ENCODE measurements at places on chromosomes 1 and 21.

GRCh38 chr21:45091550-45092322, 17.4 kb downstream of the ADARB1 start:
- DNase-seq, result no peak

DNA sequence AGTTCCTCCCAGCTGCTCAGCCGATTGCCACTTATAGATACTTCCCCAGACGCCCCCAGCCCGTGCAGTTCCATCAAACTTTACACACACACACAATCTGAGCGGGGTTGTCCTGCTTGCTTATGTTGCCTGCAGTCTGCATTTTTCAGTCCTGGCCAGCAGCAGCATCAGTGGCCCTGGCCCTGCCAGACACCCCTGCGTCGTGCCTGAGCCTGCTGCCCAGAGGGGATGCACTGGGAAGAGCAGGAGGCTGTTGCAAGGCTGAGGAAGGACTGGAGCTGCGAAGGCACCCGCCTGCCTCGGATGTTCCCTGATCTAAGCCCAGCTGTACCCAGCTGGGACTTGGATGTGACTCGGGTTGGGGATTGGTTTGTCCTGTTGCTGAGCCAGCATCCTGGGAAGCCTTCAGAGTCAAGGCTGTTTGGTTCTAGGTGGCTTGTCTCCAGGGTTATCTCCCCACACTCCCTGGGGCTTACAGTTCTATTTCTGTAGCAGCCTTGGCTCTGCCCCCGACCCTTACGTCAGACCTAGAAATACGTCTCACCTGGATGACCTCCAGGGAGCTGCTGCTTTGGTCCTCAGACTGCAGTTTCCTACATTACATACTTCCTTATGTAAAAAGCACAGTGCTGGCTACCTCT, 42.3 kb downstream of the MAN1C1 start:
- no peak for DNase-seq

- DNase-seq, result no peak
These were observed 63.3 kb downstream of the TNR start for GRCh38 chr1:175679981-175680652.

GRCh38 chr1:38784452-38785284, 74.9 kb downstream of the RRAGC start:
- DNase-seq, result no peak

DNA sequence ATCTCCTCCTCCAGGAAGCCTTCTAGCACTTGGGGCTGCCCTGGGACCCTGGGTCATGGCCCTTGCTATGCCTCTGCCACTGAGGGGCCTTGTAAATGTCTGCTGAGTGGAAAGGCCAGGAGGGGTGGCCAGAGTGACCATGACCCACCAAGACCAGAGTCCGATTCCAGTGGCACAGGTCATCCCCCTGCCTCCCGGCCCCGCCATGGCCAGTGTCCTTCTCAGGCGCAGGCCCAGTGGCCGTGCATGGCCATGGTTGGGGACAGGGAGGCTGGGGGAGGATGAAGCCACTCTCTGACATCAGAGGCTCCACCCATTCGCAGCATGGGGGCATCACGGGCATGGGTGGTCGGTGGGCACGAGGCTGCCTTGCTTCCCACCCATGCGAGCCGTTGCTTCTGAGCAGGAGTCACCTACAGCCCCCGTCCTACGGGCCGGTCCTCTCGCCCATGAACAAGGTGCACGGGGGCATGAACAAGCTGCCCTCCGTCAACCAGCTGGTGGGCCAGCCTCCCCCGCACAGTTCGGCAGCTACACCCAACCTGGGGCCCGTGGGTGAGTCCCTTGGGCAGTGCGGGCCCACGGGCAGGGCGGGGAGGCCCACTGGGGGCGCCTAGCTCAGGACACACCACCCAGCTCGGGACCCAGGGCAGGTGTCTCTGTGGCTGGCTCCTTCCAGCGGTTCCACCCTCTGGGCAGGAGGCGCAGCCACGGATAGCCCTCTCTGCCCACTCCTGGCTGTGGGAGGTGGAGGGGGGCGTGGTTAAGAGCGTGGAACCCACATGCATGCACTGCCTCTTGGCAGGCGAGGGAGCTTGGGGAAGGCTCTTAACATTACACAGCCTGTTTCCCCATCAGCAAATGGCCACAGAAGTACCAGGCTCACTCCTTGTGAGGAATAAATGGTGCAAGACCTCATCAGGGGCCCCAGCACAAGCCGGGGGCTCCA, 22.4 kb upstream of the CCDC27 start:
- no peak for DNase-seq

GRCh38 chr1:210321552-210321951, 7.2 kb upstream of the HHAT start:
- DNase-seq, result no peak

DNA sequence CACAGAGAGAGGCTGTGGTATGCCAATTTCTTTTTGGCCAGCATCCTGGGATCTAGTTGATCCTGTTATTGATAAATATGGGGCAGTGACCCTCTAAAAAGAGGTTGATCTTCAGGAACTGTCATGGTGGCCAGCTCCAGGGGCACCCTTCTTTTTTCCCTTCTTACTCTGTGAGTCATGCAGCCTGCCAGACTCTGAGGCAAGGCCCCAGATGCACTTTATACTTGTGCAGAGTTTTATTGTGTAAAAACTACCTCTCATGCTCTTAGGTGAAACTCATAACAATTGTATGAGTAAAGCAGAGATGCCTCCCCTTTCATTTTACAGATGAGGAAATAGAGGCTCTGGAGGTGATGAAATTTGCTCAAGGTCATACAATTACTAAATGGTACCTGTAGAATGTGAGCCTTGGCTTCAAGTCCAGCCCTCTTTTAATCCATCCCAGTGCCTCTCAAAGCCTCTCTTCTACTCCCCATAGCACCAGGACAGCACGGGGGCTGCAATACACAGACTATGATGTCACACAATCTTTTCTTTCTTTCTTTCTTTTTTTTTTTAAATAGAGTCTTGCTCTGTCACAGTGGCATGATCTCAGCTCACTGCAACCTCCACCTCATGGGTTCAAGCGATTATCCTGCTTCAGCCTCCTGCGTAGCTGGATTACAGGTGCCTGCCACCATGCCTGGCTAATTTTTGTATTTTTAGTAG, 387.8 kb downstream of the KCNH1 start:
- DNase-seq, result no peak

DNA sequence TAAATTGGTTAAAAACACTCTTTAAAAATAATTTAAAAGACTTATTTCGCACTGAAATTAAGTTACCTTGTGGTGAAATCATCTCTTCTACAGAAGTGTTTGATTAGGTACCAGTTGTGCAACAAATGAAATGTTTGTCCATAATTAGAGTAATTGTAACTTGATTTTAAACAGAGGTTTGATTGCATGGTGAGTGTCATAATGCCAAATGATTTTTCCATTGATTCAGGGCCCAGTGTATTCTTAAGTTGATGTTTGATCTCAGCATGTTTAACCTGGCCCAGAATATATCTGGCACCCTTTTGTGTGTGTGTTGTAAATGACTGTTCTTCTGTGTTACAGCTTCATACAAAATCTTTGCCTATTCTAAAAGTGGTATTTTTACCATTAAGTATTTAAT, 28.5 kb downstream of the LRRC8B start:
- DNase-seq, result no peak

DNA sequence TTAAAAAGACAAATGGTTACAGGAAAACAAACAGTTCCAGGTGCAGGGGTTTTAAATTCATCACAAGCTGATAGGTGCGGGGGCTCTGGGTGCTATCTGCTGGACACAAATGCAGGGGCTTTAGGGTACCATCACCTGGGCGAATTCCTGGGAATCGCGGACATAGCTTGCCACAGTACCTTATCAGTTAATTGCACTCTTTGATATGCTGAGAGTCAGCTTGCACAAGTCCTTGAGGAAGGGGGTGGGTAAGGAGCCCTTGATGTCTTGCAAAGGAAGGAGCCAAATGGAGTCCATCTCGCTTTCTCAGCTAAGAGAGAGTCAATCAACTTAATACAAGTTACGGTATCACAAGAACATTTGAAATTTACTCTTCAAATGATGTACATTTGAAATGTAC, 25.4 kb upstream of the TMEM54 start:
- DNase-seq, result no peak

DNA sequence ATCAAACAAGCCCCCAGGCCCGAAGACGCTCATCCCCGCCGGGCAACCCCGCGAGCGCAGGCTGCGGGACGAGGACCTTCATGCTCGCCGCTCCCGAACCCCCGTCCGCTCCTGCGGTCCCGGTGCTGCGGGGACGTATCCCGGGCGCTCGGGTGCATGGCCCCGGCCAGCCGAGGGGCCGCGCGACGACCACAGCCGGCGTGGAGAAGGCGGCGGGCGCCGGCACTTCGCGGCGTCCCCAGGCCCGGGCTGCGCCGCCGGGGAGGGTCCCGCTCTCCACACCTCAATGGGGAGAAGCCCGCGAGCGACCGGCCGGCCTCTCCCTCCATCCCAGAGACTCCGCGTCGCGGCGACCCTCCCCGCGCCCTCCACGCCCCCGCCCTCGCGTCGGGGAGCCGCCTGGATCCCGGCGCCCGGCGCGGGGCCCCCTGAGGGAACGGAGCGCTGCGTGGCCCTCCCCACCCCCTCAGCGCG, 401 bp downstream of the ERRFI1 start:
- no peak for DNase-seq

- no peak for DNase-seq
These were observed 74.1 kb downstream of the EPHB2 start for GRCh38 chr1:22784737-22785136.

DNA sequence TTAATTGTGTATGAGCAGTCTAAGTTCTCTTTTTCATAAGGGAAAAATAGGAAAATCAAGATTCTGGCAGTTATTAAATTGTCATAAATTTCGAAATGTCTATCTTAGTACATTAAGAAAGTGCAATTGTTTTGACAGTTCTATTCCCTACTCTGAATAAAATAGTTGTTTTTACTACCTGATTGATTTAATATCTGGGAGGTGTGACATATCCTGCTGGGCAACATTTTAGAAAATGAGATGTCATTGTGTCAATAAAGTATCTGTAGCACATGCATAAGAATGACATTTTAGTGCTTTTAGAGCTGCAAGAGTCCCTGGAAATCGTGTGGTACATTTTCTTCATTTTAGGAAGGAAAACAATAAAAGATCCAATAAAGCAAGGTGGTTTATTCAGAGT, 139.2 kb upstream of the COL11A1 start:
- DNase-seq, result no peak

GRCh38 chr1:226893936-226894335, 23.5 kb downstream of the PSEN2 start:
- no peak for DNase-seq

DNA sequence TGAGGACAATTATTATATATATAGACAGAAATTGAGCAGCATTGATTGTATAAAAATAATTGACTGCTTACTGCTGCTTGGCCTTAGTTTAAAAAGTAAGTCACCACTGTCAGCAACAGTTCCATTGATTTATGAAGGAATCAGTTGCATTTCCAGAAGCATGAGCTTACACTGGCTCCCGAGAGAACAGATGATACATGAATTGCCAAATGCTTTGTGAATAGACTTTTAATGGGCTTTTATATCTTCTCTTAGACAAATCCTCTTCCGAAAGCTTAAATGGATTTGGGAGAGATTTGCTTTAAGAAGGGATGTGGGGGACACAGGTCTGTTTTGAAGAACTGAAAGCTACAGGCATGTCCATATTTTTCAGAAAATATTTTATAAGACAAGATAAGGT, 7.5 kb downstream of the FHAD1 start:
- no peak for DNase-seq

DNA sequence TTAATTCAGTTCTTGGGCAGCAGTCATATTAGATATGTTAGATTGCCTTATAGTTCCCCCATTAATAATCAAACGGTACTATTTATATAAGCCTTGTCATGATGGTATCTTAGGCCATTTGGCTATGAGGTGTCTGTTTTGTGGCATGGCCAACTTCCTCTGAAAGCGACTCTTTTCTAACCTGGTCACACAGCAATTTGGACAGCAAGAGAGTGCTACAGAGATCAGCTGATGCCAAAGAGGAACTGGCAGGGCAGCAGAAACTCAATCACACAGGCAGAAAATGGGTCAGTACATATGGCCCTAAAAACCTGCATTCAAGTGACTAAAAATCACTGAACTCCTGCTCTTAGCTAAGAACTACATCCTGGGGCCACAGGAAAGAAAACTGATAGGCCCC, 13.4 kb upstream of the MUTYH start:
- no peak for DNase-seq

DNA sequence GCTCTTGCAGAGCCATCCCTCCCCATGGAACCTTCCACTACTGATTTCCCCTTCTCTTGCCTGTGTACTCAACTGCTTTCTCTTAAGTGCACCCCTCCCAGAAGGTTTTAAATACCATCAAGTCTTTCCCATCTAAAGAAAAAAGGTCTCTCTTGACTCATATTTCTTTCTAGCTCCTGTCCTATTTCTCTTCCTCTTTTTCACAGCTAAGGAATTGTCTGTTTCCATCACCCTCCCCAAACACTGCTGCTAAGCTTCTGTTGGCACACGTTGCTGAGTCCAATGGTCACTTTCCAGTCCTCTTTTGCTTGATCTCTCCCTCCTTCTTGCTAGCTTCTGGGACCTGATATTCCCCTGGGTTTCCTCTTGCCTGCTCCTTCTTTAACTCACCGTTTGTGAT, 13.3 kb upstream of the GNL2 start:
- DNase-seq, result no peak

DNA sequence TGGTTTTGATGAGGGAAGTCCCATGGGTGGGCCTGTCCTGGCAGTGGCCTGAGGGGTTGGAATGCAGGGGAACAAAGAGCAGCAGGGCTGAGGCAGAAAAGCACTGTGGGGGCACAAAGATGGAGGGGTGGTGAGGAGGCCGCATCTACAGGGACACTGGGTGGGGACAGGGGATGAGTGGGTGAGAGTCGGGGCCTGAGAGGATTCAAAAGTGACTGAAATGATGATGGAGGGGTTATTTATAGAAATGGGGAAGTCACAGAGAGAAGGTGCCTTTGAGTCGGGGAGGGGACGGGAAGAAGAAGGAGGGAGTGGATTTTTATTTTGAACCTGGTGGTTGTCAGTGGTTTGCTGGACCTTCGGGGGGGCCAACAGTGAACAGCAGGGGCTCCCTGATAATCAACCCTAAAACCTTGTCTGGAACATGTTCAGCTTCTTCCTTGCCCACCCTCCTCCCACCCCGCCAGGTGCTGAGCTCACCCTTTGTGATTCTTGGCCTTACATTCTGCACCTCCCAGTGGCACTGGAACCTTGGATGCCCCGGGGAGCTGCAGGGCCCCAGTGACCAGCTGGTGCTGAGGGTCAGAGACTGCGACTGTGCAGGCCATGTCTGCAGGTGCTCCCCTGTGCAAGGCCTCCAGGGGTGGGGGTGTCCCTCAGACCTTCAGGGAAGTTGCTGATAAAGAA, 42.9 kb downstream of the IER5 start:
- DNase-seq, result no peak

GRCh38 chr21:23541571-23541970, 2065.7 kb downstream of the MRPL39 start:
- no peak for DNase-seq

DNA sequence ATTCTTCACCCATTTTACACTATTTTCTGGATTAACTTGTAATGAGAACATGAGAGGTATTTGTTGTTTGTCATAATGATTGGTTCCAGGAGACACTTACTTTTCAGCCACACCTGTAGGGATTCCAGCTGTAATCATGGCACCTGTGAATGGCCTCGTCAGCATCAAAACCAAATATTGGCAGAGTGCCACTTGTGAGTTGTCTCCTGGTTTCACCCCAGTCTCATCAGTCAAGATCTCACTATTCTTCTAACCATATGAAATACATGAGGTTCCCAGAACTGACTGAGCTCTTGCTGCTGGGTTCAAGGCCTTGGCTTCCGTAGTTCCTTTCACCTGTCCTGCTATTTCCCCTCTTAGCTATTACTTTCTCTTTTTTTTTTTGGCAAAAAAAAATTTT, 246.6 kb upstream of the ADGRL2 start:
- no peak for DNase-seq

Measured in stimulated activated CD4-positive, alpha-beta T cell treated with anti-CD3 and anti-CD28 coated beads, Interleukin-1b, Interleukin-23, amount 100 ng/mL, for 1 hour (primary cell).